ENCODE measurements at places on chromosomes 16 and 17. TPM values are rescaled to one million over a fixed set of nuclear protein-coding genes. Genes with fewer than 3 reads are reported as not detected.

DNA sequence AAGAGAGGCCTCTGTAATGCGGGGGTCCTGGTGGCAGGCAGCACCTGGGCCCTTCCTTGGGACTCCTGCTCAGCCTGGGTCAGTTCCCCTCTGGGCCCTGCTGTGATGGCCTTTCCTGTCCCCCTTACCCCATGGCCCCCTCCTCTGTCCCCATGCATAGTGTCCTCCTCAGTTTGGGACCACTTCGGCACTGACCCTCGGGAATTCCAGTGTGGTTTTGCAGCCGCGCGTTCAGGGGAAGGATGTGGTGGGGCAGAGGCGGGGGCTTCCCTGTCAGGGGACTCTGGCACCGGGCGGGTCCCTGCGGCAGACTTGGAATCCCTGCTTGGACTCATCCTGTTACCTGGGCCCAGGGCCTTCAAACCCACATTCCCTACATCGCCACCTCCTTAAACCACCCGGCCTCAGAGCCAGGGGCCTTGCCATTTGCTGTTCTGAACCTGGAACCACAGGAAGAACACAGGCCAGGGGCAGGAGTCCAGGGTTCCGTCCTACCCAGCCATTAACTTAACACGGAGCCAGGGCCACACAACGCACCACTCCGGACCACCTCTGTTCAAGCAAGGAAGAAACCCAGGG, 31.4 kb upstream of the EIF1 start:
- no peak overlapping the region for H3K4me3 ChIP-seq
- H3K4me1 ChIP-seq = no peaks in the 10 kb centered on the region
- H3K27me3 ChIP-seq = no peaks in the 10 kb centered on the region
- no peaks in the 10 kb centered on the region for H3K36me3 ChIP-seq
- no peak for DNase-seq

Gene TP53TG3D
- 4.1 TPM for polyA plus RNA-seq

GRCh38 chr16:1188432-1189189, 35.7 kb downstream of the CACNA1H start:
- no peaks in the 10 kb centered on the region for H3K36me3 ChIP-seq
- H3K4me3 ChIP-seq = no peak overlapping the region
- peaks cover 36% of the 10 kb centered on the region for H3K27me3 ChIP-seq
- no peaks in the 10 kb centered on the region for H3K4me1 ChIP-seq

GRCh38 chr17:64401941-64402340, 11.3 kb upstream of the PECAM1 start:
- no peaks in the 10 kb centered on the region for H3K27me3 ChIP-seq
- peaks cover 8% of the 10 kb centered on the region for H3K36me3 ChIP-seq
- no peak overlapping the region for H3K27ac ChIP-seq
- DNase-seq = no peak
- H3K4me1 ChIP-seq = no peaks in the 10 kb centered on the region

GRCh38 chr17:60502145-60502544, 23.9 kb downstream of the APPBP2 start:
- no peaks in the 10 kb centered on the region for H3K4me1 ChIP-seq
- no peak overlapping the region for H3K4me3 ChIP-seq

- no peaks in the 10 kb centered on the region for H3K36me3 ChIP-seq
- no peaks in the 10 kb centered on the region for H3K27me3 ChIP-seq
- H3K27ac ChIP-seq = no peak overlapping the region
- H3K4me3 ChIP-seq = no peak overlapping the region
These were observed 3.4 kb upstream of the PDZD9 start for GRCh38 chr16:22004341-22004740.

Gene HOXB8
- polyA plus RNA-seq = not detected

DNA sequence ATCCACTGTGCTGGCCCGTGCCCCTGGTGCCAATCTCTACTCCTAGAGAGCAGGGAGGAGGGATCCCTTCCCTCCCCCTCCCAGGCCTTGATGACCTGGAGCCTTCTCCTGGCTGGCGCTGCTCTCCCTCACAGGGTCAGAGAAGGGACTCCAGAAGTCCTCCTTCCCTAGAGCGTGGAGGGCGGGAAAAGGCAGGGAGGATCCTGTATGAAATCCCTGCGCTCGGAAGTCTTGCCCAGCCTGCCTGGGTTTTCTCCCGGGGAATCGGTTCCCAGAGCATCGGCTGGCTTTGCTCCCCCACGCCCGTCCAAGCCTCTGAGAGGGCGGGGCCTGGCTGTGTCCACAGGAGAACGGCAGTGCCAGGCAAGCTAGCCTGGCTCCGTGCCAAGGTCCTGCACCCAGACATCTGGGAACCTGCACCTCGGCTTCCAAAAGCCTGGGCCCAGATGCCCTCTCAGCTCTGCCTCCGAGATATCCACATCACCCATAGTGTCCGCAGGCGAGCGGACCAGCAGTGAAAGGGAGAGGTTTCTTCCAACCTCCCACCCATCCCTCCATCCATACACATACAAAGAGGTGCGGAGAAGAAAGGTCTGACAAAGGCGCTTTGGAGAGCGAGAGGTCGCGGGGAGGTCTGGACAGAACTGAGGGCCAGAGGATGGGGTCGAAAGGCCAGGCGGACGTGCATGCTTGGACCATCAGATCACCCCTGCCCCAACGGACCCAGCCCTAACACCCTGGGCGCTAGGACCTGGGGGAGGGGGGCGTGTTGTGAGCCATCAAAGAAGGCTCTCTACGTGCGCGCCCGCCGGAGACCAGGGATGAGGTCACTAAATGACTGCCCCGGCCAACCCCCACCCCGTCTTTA, 1.1 kb downstream of the MPP2 start:
- no peaks in the 10 kb centered on the region for H3K36me3 ChIP-seq
- no peak overlapping the region for H3K27ac ChIP-seq
- DNase-seq = peak; percentile 89

Gene CA7
- 0.12 TPM for polyA plus RNA-seq

DNA sequence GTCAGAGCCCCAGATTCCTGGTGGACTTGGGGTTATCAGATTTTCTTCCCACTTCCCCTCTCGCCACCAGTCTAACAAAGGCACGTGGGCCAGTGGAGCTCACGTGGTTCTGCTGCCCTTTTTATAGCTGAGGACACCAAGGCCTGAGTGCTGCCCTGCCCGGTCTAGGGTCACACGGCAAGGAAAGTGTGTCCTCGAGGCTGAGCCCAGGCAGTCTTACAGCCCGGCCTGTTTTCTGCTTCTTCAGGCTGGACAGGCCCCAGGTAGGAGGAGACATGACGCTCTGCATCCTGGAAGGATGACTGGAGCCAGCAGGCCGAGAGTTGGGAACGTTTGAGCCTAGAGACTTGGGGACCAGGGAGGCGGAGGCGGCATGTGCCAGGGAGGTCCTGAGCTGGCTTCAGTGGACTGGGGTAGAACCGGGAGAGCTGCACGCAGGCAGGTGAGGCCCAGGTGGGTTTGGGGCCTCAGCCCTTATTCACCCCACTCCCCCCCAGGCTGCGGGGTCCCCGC, 3.5 kb downstream of the CTRB1 start:
- no peaks in the 10 kb centered on the region for H3K27me3 ChIP-seq
- no peak overlapping the region for H3K27ac ChIP-seq
- peaks cover 9% of the 10 kb centered on the region for H3K4me1 ChIP-seq
- no peak overlapping the region for H3K4me3 ChIP-seq
- DNase-seq = no peak
- peaks cover 2% of the 10 kb centered on the region for H3K36me3 ChIP-seq

DNA sequence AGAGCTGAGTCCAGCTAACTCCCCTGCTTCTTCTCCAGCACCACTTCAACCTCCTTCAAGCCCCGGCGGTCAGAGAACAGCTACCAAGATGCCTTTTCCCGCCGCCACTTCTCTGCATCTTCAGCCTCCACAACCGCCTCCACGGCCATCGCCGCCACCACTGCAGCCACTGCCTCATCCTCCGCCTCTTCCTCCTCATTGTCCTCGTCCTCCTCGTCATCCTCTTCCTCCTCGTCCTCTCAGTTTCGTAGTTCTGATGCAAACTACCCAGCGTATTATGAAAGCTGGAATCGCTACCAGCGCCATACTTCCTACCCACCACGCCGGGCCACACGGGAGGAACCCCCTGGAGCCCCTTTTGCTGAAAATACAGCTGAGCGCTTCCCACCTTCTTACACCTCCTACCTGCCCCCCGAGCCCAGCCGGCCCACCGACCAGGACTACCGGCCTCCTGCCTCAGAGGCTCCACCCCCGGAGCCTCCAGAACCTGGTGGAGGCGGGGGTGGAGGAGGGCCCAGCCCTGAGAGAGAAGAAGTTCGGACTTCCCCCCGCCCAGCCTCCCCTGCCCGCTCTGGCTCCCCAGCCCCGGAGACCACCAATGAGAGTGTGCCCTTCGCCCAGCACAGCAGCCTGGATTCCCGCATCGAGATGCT, 7.1 kb downstream of the SETD1A start:
- no peak overlapping the region for H3K27ac ChIP-seq
- H3K27me3 ChIP-seq = no peaks in the 10 kb centered on the region
- H3K36me3 ChIP-seq = peaks cover 67% of the 10 kb centered on the region
- no peak overlapping the region for H3K4me3 ChIP-seq

DNA sequence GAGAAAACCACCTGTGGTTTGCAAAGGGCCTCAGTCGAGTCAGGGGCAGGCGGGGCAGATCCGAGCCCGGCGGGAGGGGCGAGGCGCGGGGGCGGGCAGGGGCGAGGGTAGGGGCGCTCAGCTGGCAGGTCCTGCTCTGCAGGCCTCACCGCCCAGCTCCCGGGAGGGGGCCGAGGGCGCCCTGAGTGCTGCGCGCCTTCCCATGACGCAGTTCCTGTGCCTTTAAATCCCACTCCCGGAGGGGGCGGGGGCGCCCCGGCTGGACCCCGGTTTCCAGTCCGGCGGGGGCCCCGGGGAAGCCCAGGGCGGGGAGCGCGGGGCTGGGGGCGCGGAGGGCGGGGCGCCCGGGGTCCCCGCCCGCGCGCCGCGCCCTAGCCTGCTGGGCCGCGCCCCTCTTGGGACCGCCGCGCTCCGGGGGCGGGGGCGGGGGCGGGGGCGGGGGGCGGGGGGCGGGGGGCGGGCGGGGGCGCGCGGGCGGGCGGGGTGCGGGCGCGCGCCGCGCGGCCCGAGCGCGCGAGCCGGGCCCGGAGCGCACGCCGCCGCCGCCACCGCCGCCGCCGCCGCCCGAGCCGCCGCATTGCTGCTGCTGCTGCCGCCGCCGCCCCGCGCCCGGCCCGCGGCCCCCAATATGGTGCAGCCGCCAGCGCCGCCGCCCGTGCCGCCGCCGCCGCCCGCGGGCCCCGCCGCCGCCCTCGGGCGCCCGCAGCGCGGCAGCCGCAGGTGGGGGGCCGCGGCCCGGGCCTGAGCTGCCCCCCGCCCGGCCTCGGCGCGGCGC, at the start of gene JPH3:
Gene JPH3 (plus strand): TSS at position 508 of the 775 bp plus-strand sequence. CDS start 639 bp downstream, outside the sequence.
- H3K27me3 ChIP-seq = peaks cover 70% of the 10 kb centered on the region
- no peak within 1 kb of the TSS for H3K27ac ChIP-seq
- peak within 1 kb of the TSS; percentile 53 for H3K4me3 ChIP-seq

GRCh38 chr17:76095943-76096342, 7.6 kb downstream of the EXOC7 start:
- H3K4me3 ChIP-seq = no peak overlapping the region
- peaks cover 76% of the 10 kb centered on the region for H3K36me3 ChIP-seq
- no peaks in the 10 kb centered on the region for H3K27me3 ChIP-seq

GRCh38 chr16:70746708-70747424, 54.1 kb downstream of the VAC14 start:
- no peak overlapping the region for H3K4me3 ChIP-seq
- DNase-seq = no peak
- H3K36me3 ChIP-seq = peaks cover 8% of the 10 kb centered on the region
- H3K27ac ChIP-seq = peak overlapping the region; percentile 92

Gene CCL23
- polyA plus RNA-seq = not detected

DNA sequence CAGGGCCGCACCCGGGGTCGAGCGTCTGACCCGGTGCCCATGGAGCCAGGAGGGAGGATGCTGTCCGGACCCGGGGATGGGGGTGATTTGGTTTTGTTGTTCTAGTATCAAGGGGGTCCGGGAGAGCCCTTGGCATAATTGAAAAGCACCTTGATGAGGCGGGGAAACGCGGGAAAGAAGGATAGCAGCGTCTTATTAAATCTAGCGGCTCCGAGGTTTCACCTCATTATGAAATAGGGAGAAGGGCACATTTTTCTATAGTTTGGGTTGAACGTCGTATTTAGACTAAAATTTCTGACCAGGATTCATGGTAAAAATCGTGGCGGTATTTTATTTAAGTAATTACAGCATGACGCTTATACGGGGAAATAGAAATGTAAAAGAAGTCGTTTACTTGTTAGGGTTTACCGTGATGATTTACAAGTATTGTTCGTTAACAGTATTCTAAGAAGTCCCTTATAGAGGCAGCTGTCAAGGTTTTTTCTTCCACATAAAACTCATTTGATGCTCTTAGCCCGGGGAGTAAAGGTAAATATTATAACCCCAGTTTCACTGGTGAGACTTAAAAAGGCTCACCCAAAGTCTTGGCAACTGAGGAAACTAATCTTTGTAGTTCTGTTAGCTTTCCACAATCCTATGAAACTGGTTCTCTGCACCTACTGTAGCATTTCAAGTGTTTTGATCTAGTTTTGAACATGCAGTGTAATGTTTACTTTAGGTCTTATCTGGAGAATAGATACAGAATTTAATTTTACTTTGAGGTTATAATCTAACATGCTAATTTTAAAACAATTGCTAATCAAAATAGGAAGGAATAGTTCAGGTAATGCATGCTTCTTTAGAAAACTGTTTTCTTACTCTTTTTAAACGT, 756 bp downstream of the LUC7L3 start:
- no peaks in the 10 kb centered on the region for H3K36me3 ChIP-seq
- peaks cover 6% of the 10 kb centered on the region for H3K4me1 ChIP-seq
- peak overlapping the region; percentile 98 for H3K27ac ChIP-seq
- no peak for DNase-seq
- peak overlapping the region; percentile 68 for H3K4me3 ChIP-seq
- H3K27me3 ChIP-seq = no peaks in the 10 kb centered on the region

Gene ZDHHC1
- 15.8 TPM for polyA plus RNA-seq

GRCh38 chr16:49352892-49353291, 20.7 kb upstream of the C16orf78 start:
- H3K4me1 ChIP-seq = no peaks in the 10 kb centered on the region
- no peak overlapping the region for H3K4me3 ChIP-seq
- DNase-seq = peak; percentile 46
- H3K36me3 ChIP-seq = no peaks in the 10 kb centered on the region
- no peak overlapping the region for H3K27ac ChIP-seq

- no peaks in the 10 kb centered on the region for H3K36me3 ChIP-seq
- no peaks in the 10 kb centered on the region for H3K27me3 ChIP-seq
- DNase-seq = no peak
- H3K4me1 ChIP-seq = no peaks in the 10 kb centered on the region
- H3K27ac ChIP-seq = no peak overlapping the region
These were observed 190.0 kb downstream of the FOXL1 start for GRCh38 chr16:86768228-86768791.

- no peaks in the 10 kb centered on the region for H3K36me3 ChIP-seq
- no peaks in the 10 kb centered on the region for H3K4me1 ChIP-seq
- no peak overlapping the region for H3K27ac ChIP-seq
These were observed 586 bp downstream of the CACNG1 start for GRCh38 chr17:67044940-67045339.

- H3K4me3 ChIP-seq = no peak overlapping the region
- no peaks in the 10 kb centered on the region for H3K27me3 ChIP-seq
- DNase-seq = no peak
- H3K36me3 ChIP-seq = no peaks in the 10 kb centered on the region
- H3K4me1 ChIP-seq = no peaks in the 10 kb centered on the region
These were observed 342.4 kb upstream of the TBX2 start for GRCh38 chr17:61057257-61057656.
